ENCODE measurements at places on chromosomes 3 and 15.

- no peak for DNase-seq
Observed at GRCh38 chr3:129037093-129037419, 23.5 kb upstream of the GP9 start.

DNA sequence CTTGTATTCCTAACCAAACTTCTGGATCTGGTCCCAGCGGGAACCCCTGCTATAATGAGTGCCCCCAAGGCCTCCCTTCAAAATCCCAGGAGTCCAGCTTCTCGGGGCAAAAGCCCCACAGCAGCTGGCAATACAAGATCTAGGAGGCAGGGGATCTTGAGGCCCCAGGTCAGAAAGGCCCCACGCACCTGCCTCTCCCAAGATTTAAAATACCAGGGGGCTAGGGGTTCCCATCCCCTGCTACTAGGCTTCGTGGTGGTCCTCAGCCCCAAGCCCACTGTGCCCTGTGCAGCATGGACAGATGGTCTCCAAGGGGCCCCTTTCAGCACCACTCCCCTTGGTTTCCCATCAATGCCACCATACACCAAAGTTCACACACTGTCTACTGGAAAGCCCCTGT is 15.8 kb upstream of the CYP11A1 start:
- DNase-seq = no peak

GRCh38 chr15:95247071-95247984 is 1016.0 kb downstream of the MCTP2 start:
- no peak for DNase-seq

- DNase-seq = no peak
Observed at GRCh38 chr3:53181528-53181927, 20.5 kb downstream of the PRKCD start.

DNA sequence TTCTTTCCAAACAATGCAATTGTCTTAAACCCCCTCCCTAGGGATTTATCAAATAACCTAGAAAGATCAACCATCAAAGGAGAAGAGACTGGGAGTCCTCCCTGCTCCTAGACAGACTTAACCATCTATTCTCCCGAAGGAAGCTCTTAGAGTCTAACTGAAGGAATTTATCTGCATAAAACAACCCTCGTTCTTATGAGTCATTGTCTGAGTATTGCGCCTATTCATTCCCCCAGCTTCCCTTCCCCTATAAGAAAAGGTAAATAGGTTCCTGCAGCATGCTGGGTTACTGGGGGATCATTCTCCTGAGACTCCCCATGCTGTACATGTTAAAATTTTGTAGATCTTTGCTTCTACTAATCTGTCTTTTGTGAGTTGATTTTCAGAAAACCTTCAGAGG is 412.7 kb downstream of the OCA2 start:
- no peak for DNase-seq

DNA sequence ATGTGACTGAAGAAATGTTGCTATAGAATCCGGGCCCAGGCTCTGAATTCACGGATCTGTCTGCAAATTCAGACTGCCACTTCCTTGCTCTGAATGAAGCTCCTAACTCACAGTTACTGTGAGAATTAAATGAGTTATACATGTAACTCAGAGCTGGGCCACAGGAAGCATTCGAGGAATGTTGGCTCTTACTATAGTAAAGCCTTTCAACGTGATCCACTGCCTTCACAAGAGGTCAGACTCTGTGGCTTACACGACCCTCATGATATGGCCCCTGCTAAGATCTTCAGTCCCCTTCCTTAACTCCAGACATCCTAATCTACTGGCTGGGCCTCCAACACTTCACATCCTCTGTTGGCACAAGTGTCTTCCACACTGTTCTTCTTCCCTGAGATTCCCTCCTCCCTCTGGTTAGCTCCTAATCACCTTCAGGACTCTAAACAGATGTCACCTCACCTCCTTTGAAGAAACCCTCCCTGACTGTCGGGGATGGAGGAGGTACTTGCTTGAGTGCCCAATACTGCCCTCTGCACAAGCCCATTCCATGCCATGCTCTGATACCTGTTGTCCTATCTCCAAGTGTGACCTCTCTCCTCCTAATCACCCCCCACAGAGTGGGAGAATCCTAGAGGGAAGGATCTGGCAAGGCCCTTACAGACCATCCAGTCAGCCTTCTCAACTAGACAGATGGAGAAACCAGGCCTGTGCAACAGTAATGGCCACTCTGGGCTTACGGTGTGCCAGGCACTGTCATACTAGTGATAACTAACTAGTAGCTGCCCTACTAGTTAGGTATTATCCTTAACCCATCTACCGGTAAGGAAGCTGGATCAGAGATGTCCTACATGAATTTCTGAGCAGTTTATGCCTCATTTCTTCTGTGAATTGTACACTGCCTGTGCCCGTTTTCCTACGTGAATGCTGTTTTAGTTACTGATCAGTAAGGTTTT is 1.3 kb downstream of the ACTR8 start:
- no peak for DNase-seq

GRCh38 chr3:188294823-188295487 is 141.0 kb downstream of the LPP start:
- DNase-seq = no peak

DNA sequence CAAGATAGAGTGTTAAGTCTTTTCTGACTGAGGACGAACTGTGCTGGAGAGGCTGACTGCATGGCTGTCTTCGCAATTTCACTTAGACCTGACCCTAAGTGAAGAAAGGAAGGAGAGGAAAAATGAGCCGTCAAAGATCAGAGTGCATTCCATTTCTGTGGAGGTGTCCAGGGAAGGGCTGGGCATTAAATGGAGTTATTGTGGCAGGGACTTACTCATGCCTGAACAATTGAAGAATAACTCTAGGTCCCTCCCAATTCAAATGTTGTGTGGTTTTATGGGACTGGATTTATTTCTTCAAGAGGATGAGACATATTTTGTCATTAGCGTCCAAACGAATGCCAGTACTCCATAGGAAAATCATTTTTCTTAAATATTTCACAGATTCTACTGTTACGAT is 187.3 kb upstream of the CFAP20DC start:
- DNase-seq = no peak

DNA sequence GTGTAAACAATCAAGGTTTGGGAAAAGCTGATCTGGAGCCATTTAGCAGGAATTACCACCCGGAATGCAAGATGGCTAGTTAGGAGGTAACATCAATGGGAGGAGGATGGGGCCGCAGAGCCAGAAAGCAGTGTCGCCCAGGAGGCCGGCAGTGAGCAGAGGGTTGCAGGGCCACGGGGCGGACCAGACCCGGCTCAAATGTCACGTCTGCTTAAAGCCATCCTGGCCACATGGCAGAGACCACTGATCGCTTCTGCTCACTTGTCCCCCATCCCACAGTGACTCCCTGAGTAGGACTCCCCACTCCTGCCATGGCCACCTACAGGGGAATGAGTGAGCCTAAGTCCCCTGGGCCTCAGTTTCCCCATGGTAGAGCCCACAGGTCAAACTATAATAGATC is 18.2 kb downstream of the MGLL start:
- DNase-seq = no peak

DNA sequence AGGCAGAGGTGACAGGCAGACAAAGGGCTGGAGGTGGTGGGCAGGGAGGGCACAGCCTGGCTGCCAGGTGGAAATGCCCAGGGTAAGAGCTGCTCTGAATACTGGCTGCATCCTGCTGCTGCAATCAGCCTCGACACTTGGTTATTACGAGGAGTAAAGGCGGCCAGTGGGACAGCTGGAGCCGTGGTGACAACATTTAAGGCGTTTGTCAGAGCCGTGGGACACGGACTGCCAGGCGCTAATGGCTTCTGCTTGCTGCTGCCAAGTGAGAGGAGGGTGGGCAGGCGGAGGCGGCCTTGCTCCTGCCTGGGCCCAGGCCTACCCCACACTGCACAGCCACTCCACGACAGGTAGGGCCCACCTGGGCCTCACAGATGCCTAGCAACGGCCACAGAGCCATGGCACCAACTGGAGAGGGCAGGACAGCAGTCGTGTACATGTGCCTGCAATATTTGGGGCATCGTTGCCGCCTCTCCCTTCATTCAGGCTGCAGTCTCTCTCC is 49.2 kb upstream of the TMEM115 start:
- DNase-seq = no peak

GRCh38 chr15:85621094-85621493 is 173.6 kb downstream of the KLHL25 start:
- no peak for DNase-seq

- no peak for DNase-seq
Observed at GRCh38 chr15:100016632-100017031, 283.4 kb upstream of the LYSMD4 start.

DNA sequence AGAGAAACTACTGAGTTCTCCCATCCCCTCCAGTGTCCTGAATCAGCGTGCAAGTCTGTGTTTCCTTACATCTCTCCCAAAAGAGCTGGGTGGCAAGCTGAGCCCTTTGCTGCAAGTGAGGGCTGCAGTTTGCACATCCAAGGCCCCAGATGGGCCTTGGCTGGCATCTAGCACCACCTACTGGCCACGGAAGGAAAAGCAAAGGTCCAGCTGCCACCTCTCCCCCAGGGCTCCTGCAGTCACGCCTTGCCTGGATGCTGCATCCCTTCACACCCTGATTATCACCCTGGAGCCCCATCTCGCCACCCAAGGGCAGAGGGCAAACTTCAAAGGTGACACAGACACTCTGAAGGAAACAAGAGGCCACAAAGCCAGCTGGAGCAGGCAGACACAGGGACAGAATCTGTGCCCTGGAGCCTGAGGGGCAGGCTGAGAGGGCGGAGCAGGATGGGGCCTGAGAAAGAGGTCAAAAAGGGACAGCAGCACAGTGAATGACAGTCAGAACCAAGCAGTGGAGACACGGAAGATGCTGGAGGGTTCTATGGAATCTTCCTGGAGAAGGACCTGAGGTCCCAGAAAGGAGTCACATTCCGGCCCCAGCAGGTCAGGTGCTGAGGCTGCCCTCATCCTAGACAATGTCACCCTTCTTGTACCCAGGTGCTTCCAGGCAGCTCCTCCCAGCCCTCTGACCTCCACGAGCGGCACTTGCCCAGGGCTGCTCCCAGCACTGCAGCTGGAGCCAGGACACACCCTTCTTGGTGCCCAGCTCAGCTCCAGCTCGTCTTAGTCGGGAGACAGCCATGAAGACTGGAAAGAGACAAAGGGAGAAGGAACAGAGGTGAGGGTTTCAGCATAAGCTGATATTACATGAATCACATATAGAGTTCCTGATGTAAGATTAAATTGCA is 18.3 kb upstream of the NTRK3 start:
- peak; percentile 72 for DNase-seq

DNA sequence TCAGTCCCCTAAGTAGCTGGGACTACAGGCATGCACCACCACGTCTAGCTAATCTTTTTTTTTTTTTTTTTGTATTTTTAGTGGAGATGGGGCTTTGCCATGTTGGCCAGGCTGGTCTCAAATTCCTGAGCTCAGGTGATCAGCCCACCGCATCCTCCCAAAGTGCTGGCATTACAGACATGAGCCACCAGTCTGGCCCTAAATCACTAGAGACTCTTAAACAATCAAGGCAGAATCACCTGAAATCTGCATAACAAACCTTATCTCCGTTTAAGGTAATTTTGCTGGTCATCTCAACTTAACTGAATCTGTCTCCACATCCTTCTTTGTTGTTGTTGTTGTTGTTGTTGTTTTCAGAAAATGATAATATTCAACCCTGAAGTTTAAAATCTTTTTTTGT is 5.6 kb upstream of the TRMT10C start:
- DNase-seq = no peak

GRCh38 chr3:195546130-195546560 is 3.0 kb upstream of the PPP1R2 start:
- peak; percentile 47 for DNase-seq

- DNase-seq = no peak
Observed at GRCh38 chr3:158916111-158916510, 114.3 kb downstream of the MFSD1 start.

- DNase-seq = no peak
Observed at GRCh38 chr3:53688989-53689388, 157.2 kb downstream of the CHDH start.

DNA sequence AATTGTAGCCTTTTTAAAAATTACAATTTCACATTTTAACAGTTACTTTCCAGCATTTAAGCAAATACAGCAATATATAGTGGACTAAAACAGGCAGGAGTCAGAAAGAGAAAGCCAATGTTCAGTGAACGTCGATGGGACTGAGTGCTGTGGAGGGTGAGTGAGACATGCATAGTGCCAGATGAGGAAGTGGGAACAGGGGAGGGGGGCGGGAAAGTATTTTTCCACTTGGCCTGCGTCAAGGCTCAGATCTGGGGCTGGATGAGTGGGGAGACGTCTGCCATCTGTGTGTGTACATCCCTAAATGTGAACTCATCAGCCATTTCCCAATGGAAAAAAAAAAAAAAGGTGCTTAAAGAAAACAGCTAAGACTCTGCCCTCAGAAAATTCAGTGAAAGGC is 19.2 kb upstream of the RAD18 start:
- DNase-seq = no peak

DNA sequence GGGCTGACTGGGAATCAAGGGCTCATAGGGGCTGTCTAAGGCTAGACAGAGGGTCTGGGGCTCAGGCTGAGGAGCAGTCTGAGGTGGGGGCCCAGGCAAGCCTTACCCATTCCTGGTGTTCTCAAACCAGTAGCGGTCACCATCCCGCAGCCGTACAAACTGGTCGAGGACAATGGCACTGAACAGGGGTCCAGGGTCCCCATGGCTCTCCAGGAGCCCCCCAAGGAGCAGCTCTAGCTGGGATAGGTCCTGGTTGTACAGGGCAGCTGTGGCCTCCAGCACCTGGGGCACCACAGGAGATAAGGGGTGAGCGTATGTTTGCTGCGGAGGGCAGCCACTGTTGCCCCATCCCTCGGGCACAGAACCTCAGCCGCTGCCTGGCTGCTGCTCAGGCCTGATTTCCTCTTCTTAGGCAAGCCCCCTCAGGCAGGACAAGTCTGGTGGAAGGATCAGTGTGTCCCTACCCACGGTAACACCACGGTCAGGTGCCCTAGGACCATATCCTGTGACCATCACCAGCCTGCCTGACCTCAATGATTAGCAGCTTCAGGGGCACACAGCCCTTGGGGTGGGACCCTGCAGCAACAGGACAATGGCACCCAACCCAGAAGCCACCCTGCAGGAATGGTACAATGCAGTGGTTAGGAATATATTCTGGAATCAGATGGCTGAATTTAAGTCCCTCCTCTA is 5.9 kb downstream of the DUOX2 start:
- DNase-seq = no peak

DNA sequence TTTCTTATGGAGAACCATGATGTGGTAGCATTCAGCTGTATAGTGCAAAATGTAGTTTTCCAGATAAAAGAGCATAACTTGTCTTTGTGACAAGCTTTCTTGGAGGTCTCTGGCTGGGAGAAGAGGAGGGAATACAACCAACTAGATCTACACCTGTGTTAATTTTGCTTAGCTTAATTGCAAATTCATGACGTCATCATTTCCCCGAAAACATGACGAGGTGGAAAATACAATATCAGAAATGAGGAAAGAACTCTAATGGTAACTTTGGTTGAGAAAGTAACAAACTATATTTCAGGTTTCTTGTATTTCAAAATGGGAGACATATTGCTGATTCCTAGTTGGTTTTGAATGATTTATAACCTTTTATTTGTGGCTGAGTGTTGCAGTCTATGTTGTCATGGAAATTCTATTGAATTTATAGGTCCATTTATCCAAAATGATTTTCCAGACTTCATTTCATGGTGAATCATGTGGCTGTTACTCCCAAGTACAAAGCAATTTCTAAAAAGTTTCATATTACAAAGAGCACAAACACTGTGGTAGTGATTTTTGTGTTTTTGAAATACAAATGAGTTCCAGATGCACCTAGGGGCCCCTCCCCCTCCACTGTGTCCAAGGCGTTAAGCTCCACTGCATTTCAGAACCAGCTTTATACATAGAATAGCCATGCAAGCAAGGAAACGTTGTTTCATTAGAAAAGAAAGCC is 307.2 kb downstream of the FEZF2 start:
- no peak for DNase-seq

- no peak for DNase-seq
Observed at GRCh38 chr3:77773084-77773483, 733.2 kb downstream of the ROBO2 start.

GRCh38 chr3:142609136-142609535 is 12.9 kb downstream of the PLS1 start:
- no peak for DNase-seq
